Colonic mucosa (tissue), 4 donors: ENCODE measurements at places on chromosomes 1 and 21. TPM values are rescaled to one million over a fixed set of nuclear protein-coding genes. Genes with fewer than 3 reads are reported as not detected.

DNA sequence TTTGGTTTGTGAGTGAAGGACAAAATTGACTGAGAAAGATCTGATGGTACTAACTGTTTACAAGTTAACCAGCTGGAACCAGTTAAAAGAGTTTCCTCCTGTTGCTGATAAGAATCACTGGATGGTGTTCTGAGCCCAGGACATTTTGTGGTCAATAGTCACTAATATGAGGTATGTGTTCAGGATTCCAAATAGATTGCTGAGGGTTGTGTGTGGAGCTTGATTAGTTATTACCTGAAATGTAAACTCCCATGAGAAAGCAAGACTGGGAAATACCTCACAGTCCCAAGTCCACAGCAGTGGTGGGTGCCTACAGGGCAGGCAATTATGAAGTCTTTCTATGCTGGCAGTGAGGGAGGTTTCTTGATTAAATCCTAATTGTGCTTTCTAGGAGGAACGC, 164.6 kb downstream of the DNM3 start:
- H3K36me3 ChIP-seq: no peaks in the 10 kb centered on the region
- no peak overlapping the region for H3K4me3 ChIP-seq
- H3K4me1 ChIP-seq: no peaks in the 10 kb centered on the region
- DNase-seq: no peak

DNA sequence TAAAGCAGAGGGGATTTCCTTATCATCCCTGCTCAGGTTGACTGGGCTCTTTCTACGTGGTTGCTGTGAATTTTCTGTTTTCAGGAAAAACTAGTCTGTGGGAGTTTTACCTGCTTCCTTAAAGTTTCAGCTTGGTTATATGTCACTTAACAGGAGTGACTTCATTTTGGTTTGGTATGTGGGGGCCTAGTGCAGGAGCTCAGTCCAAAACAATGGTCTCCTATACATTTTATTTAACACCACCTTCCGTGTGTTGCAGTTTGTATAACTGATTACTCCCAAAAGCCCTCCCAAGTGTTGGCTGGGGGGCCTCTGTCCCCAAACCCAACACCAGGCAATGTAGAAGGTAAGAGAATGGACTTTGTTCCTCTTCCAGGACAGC, 5.3 kb downstream of the IL23R start:
- H3K4me3 ChIP-seq: no peak overlapping the region
- no peak for DNase-seq
- no peaks in the 10 kb centered on the region for H3K36me3 ChIP-seq
- H3K27ac ChIP-seq: no peak overlapping the region

DNA sequence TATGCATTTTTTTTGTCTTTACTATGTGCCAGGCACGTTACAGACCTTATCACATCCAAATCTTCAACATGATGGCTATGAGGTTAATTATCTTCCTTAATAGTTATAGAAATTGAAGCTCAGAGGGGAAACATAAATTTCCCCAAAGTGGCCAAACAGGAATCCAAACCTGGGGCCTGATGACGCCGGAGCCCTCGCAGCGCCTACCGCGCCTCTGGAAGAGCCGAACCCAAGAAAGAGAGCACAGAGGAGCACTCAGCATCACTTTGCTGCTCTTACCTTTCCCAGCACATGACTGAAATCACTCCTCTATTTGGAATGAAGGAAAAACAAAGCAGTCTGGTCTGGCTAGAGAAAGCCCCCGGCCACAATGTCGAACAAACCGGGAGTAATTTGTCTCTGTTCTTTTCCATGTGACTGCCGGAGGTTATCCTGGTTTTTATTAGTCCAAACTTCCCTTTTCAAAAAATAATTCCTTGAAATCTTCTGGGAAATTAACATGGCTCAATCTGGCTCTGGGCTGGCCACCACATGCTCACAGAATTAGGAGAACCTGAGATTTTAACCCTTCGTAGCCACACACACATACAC, 195.5 kb downstream of the ADSS2 start:
- no peak overlapping the region for H3K27ac ChIP-seq
- no peak overlapping the region for H3K4me3 ChIP-seq
- no peaks in the 10 kb centered on the region for H3K36me3 ChIP-seq
- H3K27me3 ChIP-seq: no peaks in the 10 kb centered on the region
- no peaks in the 10 kb centered on the region for H3K4me1 ChIP-seq
- no peak for DNase-seq

DNA sequence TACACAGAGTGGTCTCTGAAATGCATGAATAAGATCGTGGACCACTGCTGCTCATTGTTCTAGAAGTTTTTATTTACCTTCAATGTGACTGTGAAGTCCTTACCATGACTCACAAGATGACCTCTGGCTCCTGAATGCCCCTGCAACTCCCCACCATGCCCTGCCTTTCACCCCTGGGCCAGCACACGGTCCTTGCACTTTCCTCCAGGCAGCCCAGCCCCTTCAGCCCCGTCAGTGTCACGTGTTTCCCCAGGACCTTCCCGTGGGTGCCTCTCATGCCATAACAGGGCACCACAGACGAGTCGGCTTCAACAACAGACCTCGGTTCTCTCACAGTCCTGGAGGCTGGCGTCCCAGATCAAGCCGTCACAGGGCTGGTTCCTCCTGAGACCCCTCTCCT, 62.1 kb downstream of the B3GALT5 start:
- H3K4me1 ChIP-seq: no peaks in the 10 kb centered on the region
- no peak overlapping the region for H3K4me3 ChIP-seq
- H3K27ac ChIP-seq: no peak overlapping the region
- no peaks in the 10 kb centered on the region for H3K27me3 ChIP-seq

GRCh38 chr1:182391028-182391361, 595 bp downstream of the GLUL start:
- no peak for DNase-seq
- no peaks in the 10 kb centered on the region for H3K4me1 ChIP-seq
- H3K36me3 ChIP-seq: peaks cover 12% of the 10 kb centered on the region
- H3K4me3 ChIP-seq: peak overlapping the region; percentile 80

- no peak overlapping the region for H3K4me3 ChIP-seq
- H3K27ac ChIP-seq: no peak overlapping the region
- no peaks in the 10 kb centered on the region for H3K36me3 ChIP-seq
- H3K27me3 ChIP-seq: no peaks in the 10 kb centered on the region
- DNase-seq: no peak
These were observed 93.3 kb downstream of the DDX20 start for GRCh38 chr1:111848852-111849545.

DNA sequence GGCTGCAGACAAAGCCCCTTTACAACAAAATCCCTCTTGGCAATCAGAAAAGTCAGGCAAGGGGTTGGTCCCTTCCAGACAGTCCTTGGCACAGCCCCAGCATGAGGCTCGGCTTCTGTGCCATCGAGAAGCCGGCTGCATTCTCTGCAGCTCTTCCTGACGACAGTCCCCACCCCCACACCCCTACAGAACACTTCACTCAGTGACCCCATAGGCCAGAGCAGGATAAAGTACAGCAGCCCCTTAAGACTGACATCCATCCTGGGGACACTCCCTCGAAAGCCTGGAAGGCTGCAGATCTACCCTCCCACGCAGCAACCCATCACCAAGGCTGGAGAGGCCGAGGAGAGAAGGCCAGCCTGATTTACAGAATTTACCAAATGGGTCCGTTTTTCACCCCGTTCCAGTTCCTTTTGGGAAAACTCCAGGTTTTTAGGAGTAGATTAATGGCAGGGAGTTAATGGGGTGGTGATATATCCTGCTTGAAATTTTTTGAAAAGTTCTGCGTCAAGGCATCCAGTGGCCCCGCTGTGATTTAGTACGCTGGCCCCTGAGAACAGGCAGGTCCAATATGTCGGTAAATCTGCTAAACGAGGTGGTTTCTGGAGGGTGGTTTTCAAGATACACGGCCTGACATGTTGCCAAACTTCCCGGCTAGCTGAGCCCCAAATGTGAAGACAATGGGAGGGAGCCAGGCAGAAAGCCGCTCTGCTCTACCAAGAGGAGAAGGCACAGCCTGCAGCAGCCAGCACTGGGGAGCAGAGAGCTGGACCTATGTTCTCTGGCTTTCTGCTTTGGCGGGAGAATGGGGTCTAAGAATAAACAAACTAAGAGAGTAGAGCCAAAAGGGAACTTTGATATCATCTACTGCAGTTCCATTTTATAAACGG, 81.7 kb downstream of the SSBP3 start:
- no peaks in the 10 kb centered on the region for H3K27me3 ChIP-seq
- no peak overlapping the region for H3K4me3 ChIP-seq
- DNase-seq: no peak
- H3K4me1 ChIP-seq: peaks cover 11% of the 10 kb centered on the region

DNA sequence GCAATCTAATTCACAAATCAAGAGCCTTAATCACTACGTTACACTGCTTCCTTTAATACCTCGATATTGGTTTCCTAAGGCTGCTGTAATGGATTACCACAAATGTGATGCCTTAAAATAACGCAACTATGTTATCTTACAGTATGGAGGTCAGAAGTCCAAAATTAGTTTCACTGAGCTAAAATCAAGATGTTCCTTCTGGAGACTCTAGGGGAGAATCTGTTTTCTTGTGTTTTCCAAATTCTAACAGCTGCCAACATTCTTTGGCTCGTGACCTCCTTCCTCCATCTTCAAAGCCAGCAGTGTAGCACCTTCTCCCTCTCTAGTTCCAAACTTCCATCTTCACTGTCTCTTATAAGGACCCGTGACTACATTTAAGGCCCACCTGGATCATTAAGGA, 335.0 kb upstream of the NFIA start:
- H3K4me3 ChIP-seq: no peak overlapping the region
- H3K4me1 ChIP-seq: no peaks in the 10 kb centered on the region
- H3K27ac ChIP-seq: no peak overlapping the region
- no peaks in the 10 kb centered on the region for H3K27me3 ChIP-seq
- no peaks in the 10 kb centered on the region for H3K36me3 ChIP-seq

GRCh38 chr1:162696286-162696862, 64.1 kb downstream of the DDR2 start:
- no peak overlapping the region for H3K4me3 ChIP-seq
- H3K36me3 ChIP-seq: no peaks in the 10 kb centered on the region
- H3K4me1 ChIP-seq: no peaks in the 10 kb centered on the region
- DNase-seq: peak; percentile 53

- no peaks in the 10 kb centered on the region for H3K4me1 ChIP-seq
- no peaks in the 10 kb centered on the region for H3K36me3 ChIP-seq
- H3K27me3 ChIP-seq: no peaks in the 10 kb centered on the region
- H3K4me3 ChIP-seq: no peak overlapping the region
- no peak overlapping the region for H3K27ac ChIP-seq
- no peak for DNase-seq
These were observed 8.7 kb downstream of the KIRREL1 start for GRCh38 chr1:158002022-158002630.

DNA sequence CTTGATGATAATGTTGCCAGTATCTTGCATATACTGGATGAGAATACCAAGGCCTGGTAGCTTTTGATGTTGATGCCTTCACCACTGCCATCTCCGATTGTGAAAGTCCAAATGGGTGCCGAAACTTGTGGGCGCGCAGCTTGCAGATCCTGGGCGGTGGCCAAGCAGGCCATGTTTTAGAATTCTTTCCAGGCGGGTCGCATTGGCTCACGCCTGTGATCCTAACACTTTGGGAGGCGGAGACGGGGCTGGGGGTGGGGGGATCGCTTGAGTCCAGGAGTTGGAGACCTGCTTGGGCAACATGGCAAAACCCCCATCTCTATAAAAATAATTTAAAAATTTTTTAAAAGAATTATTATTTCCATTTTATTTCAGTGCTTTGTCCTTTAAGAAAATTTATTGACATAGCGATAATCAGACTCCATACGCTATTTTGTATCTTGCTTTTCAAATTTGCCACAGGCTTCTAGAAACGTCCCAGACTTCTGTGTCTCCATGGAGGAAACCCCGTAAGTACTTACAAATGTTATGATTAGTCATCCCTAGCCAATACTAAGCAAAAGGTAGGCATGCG, 592 bp upstream of the ZNF326 start:
- peak overlapping the region; percentile 80 for H3K4me3 ChIP-seq
- no peaks in the 10 kb centered on the region for H3K36me3 ChIP-seq
- H3K4me1 ChIP-seq: peaks cover 11% of the 10 kb centered on the region
- H3K27ac ChIP-seq: peak overlapping the region; percentile 92
- peak; percentile 40 for DNase-seq
- no peaks in the 10 kb centered on the region for H3K27me3 ChIP-seq

- no peak overlapping the region for H3K27ac ChIP-seq
- no peak overlapping the region for H3K4me3 ChIP-seq
- H3K4me1 ChIP-seq: no peaks in the 10 kb centered on the region
- no peaks in the 10 kb centered on the region for H3K27me3 ChIP-seq
- H3K36me3 ChIP-seq: no peaks in the 10 kb centered on the region
These were observed 121.8 kb upstream of the SLC44A3 start for GRCh38 chr1:94698356-94698755.

GRCh38 chr21:43608225-43608624, 51.1 kb downstream of the HSF2BP start:
- H3K4me3 ChIP-seq: no peak overlapping the region
- peaks cover 5% of the 10 kb centered on the region for H3K4me1 ChIP-seq
- no peak overlapping the region for H3K27ac ChIP-seq
- no peaks in the 10 kb centered on the region for H3K36me3 ChIP-seq
- H3K27me3 ChIP-seq: no peaks in the 10 kb centered on the region

DNA sequence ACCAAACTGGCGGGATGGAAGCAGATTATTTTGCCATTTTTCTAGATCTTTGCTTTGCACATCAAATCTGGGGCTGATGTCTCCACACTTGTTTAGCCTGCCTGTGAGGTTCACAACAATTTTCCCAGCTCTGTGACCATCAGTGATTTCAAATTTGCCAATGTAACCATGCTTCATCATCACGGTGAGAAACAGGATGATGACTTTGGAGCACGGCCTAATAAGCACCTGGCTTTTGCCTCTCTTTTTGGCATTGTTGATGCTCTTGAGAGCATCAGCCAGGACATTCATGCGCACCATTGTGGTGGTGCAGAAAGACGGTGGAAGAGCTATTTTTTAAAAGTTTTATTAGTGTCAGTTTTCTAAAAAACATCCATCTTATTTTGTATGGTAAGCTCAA, 50.1 kb downstream of the IARS2 start:
- H3K4me1 ChIP-seq: no peaks in the 10 kb centered on the region
- H3K4me3 ChIP-seq: no peak overlapping the region
- DNase-seq: no peak
- H3K27ac ChIP-seq: no peak overlapping the region
- H3K27me3 ChIP-seq: no peaks in the 10 kb centered on the region
- H3K36me3 ChIP-seq: peaks cover 8% of the 10 kb centered on the region

- no peak overlapping the region for H3K27ac ChIP-seq
- DNase-seq: no peak
- H3K27me3 ChIP-seq: no peaks in the 10 kb centered on the region
- H3K4me1 ChIP-seq: no peaks in the 10 kb centered on the region
- no peak overlapping the region for H3K4me3 ChIP-seq
- no peaks in the 10 kb centered on the region for H3K36me3 ChIP-seq
These were observed 92.5 kb upstream of the ADGRL2 start for GRCh38 chr1:81708250-81708649.

AIRE gene
- 0.11 TPM for total RNA-seq

TNFSF18 gene
- total RNA-seq: not detected

MAP3K7CL gene
- total RNA-seq: 3.4 TPM

CD1E gene
- total RNA-seq: not detected

IFI44 gene
- total RNA-seq: 4.4 TPM

MRPS15 gene
- 106 TPM for total RNA-seq

LCE1E gene
- total RNA-seq: not detected

MMEL1 gene
- total RNA-seq: 13.9 TPM

OLIG2 gene
- total RNA-seq: not detected

CHTOP gene
- 88.6 TPM for total RNA-seq
